ENCODE measurements at places on chromosomes 4 and X.
A peak's percentile ranks its signal among the peaks of the same experiment; 100 is the strongest.

DNA sequence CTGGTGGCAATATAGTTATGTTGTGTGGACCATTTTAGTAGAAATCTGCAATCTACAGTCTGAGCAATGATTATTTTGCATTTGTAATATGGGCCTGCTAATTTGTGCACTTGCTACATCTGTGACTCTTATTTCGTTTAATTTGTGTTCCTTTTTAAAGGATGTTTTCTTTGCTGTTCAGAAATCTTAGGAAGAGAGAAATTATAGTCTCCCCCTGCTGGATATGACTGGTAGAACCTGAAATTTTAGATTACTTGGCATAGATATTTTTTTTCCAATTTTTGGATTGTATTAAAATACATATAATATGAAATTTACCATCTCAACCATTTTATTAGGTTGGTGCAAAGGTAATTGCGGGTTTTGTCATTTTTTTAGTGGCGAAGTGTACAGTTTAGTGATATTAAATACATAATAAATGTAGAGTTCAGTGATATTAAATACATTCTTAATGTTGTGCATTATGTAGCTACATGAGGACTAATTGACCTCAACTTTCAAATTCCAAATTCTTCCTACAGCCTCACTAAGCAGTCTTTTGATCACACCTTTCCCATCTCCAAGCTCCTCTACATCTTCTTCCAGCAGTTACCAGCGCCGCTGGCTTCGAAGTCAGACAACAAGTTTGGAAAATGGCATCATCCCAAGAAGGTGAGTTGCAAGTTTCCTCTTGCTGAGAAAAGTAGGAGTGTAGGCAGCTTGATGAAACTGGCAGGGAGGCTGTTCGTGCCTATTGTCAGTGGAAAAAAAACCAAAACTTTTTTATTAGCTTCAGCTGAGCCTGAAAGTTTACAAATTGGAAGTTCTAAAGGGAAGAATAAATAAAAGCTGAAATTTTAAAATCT lies 82.2 kb downstream of the FNIP2 start:
- no peak overlapping the region for H3K27ac ChIP-seq
- DNase-seq: peak; percentile 55
- H3K36me3 ChIP-seq: no peaks in the 10 kb centered on the region
- H3K4me1 ChIP-seq: peaks cover 9% of the 10 kb centered on the region
- no peaks in the 10 kb centered on the region for H3K27me3 ChIP-seq

DNA sequence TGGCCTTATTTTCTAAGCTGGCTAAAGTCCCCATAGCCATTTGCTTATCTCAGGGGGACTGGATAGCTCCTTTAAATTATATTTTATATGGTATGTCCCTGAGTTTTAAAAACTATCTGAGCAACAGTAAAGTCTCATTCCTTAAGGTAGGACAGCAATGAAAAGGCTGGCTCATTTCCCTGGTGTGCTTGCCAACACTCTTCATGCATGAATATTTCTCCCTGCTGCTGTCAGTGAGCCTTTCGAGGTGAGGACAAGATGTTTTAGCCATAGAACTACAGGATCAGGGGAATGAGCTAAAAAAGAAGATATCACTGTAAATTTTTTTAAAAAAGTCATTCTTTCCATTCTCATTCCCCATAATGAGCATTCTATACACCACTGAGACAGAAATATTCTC lies 427.3 kb upstream of the FAM241A start:
- no peak for DNase-seq
- no peak overlapping the region for H3K4me3 ChIP-seq
- H3K27me3 ChIP-seq: no peaks in the 10 kb centered on the region
- no peaks in the 10 kb centered on the region for H3K4me1 ChIP-seq
- no peaks in the 10 kb centered on the region for H3K36me3 ChIP-seq

- H3K36me3 ChIP-seq: no peaks in the 10 kb centered on the region
- no peak for DNase-seq
- no peaks in the 10 kb centered on the region for H3K4me1 ChIP-seq
- H3K27me3 ChIP-seq: no peaks in the 10 kb centered on the region
- H3K4me3 ChIP-seq: no peak overlapping the region
These were observed 151.0 kb upstream of the PPARGC1A start for GRCh38 chr4:24040811-24041210.

DNA sequence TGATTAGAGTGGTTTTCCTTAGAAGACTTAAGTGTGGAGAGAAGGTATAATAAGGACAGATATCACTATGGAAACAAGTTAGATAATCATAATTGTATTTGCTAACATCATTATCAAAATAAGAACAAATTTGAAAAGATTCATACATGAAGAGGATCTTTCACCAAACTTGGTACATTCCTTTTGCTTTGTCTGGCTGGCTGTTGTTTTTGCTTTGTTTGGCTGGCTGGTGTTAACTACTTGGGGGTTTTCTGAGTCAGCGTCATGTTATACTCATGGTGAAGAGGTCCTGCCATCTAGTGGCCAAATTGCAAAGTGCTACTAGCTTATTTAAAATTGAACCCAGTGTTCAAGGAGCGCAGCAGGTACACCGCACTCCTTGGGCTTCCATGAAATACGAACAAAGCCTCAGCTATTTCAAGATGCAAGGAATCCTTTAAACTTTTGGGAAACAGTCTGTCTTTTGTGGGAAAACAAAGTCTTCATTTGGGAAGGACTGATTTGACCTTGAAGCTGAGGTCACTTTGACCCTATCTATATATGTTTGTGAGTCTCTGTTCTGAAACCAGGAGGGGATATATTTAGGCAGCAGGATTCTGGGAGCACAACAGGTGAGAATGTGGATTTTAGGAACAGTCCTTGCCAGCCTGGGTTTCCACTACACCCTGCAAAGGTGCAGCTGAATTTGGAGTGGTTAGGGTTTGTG lies 129.7 kb downstream of the PLS3 start:
- H3K27ac ChIP-seq: no peak overlapping the region
- H3K36me3 ChIP-seq: no peaks in the 10 kb centered on the region
- peak; percentile 90 for DNase-seq
- H3K4me3 ChIP-seq: no peak overlapping the region
- H3K27me3 ChIP-seq: peaks cover 13% of the 10 kb centered on the region

DNA sequence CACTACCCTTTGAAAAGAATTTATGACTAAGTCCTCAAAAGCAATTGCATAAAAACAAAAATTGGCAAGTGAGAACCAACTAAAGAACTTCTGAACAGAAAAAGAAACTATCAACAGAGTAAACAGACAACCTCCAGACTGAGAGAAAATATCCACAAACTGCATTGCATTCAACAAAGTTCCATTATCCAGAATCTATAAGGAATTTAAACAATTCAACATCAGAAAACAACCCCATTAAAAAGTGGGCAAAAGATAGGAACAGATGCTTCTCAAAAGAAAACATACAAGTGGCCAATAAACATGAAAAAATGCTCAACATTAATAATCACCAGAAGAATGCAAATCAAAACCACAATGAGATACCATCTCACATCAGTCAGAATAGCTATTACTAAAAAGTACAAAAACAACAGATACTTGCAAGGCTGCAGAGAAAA lies 130.2 kb downstream of the GASK1B start:
- no peaks in the 10 kb centered on the region for H3K27me3 ChIP-seq
- H3K4me1 ChIP-seq: no peaks in the 10 kb centered on the region
- H3K27ac ChIP-seq: no peak overlapping the region
- no peak for DNase-seq
- no peak overlapping the region for H3K4me3 ChIP-seq

DNA sequence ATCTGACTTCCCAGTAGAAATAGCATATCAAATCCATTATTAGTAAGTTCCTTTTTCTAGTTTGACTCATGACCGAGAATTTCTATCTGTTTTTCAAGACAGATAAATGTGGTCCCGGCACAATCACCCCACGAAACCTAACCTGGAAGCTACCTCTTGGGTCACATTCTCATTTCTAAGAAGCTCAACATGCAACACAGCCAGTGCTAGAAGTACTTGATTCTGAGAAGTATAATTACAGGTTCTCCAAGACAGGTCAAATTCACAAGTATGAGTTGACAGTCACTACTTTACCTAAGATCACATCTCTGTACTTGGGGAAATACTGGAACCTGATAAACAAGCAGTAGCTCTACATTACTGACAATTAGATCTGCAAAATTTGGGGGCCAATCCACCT lies 54.0 kb upstream of the PLAC1 start:
- no peak for DNase-seq
- H3K27ac ChIP-seq: no peak overlapping the region
- no peak overlapping the region for H3K4me3 ChIP-seq
- H3K27me3 ChIP-seq: no peaks in the 10 kb centered on the region
- H3K36me3 ChIP-seq: no peaks in the 10 kb centered on the region

DNA sequence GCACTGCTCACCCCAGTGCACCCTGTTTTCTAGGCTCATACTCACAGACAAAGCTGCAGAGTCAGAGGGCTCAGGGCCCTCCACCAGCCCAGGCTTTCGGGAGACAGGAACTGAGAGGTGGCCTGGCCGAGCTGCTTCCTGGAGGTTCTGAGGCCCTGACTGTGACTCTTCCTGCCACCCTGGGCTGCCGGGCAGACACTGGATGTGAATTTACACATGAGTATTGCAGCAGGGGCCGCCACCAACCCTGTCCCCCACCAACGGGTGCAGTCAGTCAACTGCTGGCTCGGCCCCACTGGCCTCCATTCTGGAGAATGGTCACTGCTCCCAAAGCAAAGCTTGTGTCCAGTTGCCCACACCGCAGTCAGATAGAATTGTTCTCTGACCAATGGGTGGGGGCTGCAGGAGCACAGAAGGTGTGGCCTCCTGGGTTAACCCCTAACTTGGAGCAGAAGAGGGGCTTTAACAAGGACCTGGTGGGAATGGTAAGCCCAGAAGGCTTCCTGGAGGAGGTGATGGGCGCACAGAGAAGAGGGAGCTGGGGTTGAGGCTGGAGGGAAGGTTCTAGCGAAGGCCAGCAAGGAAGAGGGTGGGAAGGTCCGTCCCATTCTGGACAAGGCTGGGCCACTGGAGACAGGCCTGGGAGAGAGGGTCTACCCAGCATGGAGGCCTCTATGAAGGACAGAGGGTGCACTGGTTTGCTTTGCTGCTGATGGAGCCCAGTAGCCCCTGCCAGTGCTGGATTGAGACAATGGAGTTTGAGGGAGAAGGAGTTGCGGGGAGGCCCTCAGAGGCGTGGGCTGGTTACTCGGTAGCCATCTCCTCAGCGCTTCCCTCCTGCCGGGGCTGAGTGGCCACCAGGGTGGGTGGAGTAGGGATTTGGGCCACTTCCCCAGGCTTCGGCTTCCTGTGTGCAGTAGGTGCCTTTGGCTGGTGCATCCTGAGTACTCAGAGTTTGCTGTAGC lies 135.3 kb downstream of the CPZ start:
- H3K27me3 ChIP-seq: no peaks in the 10 kb centered on the region
- no peak for DNase-seq
- H3K4me3 ChIP-seq: no peak overlapping the region
- no peaks in the 10 kb centered on the region for H3K4me1 ChIP-seq

- no peaks in the 10 kb centered on the region for H3K36me3 ChIP-seq
- no peak overlapping the region for H3K4me3 ChIP-seq
- H3K4me1 ChIP-seq: peaks cover 14% of the 10 kb centered on the region
- no peaks in the 10 kb centered on the region for H3K27me3 ChIP-seq
- H3K27ac ChIP-seq: no peak overlapping the region
These were observed 80.2 kb downstream of the SYNPO2 start for GRCh38 chr4:118968813-118969212.

DNA sequence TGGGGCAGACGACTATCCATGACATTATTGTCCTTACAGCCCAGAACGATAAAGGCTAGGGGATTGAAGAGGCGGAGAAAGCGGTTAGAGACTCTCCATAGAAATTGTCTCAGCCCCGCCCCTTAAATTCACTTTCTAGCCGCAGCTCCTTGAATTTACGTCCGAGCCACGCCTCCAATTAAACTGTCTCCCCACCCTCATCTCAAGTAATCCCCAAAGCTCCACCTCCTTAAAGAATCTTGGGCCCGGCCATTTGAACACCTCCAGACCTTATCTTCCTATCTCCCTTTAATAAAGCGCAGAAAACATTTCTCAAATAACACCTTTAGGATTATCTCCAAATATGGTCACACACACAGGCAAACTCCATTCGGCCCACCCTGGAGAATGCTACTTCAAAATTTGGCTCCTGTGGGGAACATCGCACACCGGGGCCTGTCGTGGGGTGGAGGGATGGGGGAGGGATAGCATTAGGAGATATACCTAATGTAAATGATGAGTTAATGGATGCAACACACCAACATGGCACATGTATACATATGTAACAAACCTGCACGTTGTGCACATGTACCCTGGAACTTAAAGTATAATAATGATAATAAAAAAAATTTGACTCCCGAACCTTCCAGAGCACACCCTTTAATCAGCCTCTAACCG lies 7.2 kb upstream of the MAGIX start:
- H3K36me3 ChIP-seq: no peaks in the 10 kb centered on the region
- peak overlapping the region; percentile 68 for H3K4me3 ChIP-seq
- no peaks in the 10 kb centered on the region for H3K27me3 ChIP-seq

- no peaks in the 10 kb centered on the region for H3K36me3 ChIP-seq
- H3K4me1 ChIP-seq: no peaks in the 10 kb centered on the region
- H3K4me3 ChIP-seq: no peak overlapping the region
- H3K27ac ChIP-seq: no peak overlapping the region
- DNase-seq: no peak
These were observed 97.0 kb upstream of the STIM2 start for GRCh38 chr4:26763648-26764047.

GRCh38 chr4:7172946-7173345 lies 19.4 kb upstream of the SORCS2 start:
- no peak overlapping the region for H3K27ac ChIP-seq
- H3K27me3 ChIP-seq: no peaks in the 10 kb centered on the region
- DNase-seq: no peak

GRCh38 chr4:144578681-144579080 lies 67.3 kb upstream of the HHIP start:
- no peak overlapping the region for H3K4me3 ChIP-seq
- H3K27me3 ChIP-seq: no peaks in the 10 kb centered on the region
- no peaks in the 10 kb centered on the region for H3K4me1 ChIP-seq
- no peak for DNase-seq

DNA sequence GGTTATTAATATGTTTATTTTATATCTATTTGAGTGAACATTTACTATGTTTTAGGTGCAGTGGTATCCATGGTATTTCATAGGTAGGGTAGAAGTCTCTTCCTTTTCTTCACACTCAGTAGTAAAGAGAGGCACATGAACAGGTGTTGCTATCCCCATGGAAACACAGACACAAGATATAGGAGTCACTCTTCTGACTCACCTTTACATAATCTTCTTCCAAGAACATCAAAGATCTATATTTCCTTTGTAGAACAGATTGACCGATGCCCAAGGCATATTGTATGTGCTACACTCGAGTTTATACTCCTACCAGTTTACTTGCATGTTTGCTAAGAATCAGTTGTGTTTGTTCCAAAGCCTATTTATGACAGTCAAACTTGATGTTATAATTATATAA lies 1997.4 kb downstream of the C4orf33 start:
- no peaks in the 10 kb centered on the region for H3K4me1 ChIP-seq
- H3K4me3 ChIP-seq: no peak overlapping the region
- no peaks in the 10 kb centered on the region for H3K27me3 ChIP-seq

GRCh38 chrX:1102786-1103185 lies 109.7 kb downstream of the CRLF2 start:
- H3K36me3 ChIP-seq: no peaks in the 10 kb centered on the region
- no peak overlapping the region for H3K4me3 ChIP-seq
- no peaks in the 10 kb centered on the region for H3K27me3 ChIP-seq
- no peak for DNase-seq

DNA sequence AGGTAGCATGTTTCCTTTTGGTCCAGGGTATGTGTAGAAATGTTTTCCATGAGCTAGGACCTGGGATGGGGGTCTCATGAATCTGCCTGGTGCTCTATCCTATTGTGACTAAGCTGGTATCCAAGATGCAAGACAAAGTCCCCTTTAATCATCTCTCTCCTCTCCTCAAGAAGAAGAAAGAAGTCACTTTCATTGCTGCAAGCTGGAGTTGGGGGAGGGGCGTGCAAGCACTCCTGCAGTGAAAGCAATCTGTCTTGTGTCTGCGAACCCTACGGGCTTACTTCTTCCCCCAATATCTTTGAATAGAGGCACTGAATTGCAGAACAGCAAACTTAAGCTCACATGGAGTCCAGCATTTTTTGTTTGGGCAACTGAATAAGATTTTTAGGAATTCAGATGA lies 27.2 kb upstream of the GRPR start:
- H3K4me3 ChIP-seq: no peak overlapping the region
- no peak for DNase-seq
